ENCODE measurements at places on chromosomes 11 and 22.

DNA sequence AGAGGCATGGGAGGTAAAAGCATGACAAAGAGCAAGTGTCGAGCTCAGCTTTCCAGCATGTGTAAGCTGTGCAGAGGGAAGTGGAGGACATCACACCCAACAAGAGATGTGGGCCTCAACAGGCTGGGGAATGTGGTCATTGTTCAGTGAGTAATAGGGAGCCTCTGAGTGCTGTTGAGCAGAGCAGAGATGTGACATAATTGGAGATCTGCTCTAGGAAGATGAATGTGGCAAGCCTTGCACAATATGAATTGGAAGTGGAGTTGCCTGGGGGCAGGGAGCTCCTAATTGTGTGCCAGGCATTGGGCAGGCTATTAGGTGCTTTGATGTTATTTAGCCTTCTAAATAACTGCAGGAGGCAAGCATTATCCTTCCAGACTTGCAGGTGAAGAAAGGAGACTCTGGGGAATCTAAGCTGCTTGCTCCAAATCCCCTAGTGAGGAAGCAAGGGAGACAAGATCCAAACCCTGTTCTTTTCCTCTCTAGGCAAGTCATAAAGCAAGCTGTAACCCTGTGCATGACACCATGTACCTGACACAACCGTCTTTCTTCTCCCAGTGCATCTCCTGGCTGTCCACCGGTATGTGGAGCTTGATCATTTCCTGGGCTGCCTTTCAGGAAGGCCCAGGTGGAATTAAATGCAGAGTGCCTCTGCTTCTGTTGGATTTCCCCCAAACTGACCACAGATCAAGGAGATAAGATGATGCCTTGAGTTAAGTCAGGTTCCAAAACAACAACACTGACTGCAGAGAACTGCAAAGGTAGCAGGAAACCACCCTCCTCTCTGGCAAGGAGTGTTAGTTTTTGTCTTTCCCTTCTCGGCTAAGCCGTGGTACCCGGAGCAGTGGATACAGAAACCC, 221.4 kb downstream of the TENM4 start:
- no peak for DNase-seq

DNA sequence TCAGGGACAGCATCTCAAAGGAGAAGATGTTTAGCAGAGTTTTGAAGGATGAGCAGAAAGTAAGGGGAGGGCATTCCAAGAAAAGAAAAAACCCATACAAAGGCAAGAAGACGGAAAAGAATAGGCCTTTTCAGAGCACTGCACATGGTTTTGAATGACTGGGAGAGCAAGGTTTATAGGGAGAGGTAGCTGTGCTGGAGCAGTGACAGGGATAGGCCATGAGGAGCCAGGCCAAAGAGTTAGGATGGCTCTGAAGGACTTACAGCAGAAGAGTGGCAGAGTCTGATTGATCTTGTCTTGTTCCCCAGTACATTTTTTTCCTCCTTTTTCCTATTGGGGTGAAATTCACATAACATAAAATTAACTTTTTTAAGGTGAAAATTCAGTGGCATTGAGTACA, 55.8 kb upstream of the PAK1 start:
- DNase-seq = no peak

- no peak for DNase-seq
Observed at GRCh38 chr11:109845437-109845836, 247.8 kb upstream of the ZC3H12C start.

GRCh38 chr11:115333121-115333520, 171.1 kb downstream of the CADM1 start:
- peak; percentile 5 for DNase-seq

GRCh38 chr11:10301656-10302358, 3.1 kb upstream of the ADM start:
- DNase-seq = no peak

- no peak for DNase-seq
Observed at GRCh38 chr11:112751329-112751728, 209.9 kb upstream of the NCAM1 start.

DNA sequence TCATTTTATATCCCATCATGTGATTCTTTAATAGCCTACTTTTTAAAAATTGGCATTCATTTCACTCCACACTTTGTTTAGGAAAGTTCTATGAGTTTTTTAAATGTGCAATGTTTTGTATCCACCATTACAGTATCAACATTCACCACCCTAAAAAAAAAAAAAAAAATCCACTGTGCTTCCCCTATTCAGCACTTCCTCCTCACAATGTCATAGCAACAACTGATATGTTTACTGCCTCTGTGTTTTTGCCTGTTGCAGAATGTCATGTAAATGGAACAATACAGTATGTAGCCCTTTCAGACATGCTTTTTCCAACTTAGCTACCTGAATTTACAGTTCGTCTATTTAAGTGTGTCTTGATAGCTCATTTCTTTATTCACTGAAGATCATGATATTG, 754.2 kb downstream of the FAM181B start:
- DNase-seq = no peak

GRCh38 chr22:46965555-46966494, 203.4 kb downstream of the TBC1D22A start:
- DNase-seq = no peak

Data from suppressor macrophage treated with lipopolysaccharide for 4 hours (primary cell).